ENCODE measurements at places on chromosomes 6 and 20.

DNA sequence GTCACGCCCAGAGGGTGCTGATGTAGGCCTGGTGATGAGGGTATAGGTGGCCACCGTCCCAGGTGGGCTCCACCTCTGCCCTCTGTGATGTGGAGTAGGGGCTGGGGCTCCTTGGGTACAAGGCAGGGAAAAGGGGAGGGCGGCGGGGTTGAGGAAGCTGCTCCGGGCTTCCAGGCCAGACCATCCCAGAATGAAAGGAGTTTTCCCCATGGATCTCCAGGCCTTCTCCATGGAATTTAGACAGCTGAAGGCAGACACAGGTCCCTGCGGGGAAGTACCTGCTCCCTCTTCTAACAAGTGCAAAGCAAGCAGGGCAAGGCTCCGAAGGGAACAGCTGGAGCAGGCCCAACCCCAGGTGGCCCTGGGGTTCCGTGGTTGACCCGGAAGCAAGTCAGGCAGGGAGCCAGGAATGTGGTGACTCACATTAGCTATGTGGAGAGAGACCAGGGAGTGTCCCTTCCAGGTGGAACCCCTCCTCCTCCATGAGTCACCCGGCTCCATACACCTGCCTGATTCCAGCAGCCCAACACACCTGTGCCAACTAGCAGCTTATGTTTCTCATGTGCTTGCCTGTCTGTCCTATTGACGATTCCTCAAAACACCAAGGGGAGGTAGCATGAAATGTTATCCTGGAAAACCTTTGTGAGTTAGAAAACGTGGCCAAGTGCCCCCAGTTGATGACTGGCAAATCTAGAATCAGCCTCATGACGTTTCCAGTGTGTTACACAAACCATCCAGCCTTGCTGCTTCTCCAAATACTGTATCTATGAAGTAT, 59.7 kb upstream of the SNX9 start:
- no peak for DNase-seq

GRCh38 chr6:150143516-150144293, 861 bp downstream of the PPP1R14C start:
- DNase-seq: no peak

DNA sequence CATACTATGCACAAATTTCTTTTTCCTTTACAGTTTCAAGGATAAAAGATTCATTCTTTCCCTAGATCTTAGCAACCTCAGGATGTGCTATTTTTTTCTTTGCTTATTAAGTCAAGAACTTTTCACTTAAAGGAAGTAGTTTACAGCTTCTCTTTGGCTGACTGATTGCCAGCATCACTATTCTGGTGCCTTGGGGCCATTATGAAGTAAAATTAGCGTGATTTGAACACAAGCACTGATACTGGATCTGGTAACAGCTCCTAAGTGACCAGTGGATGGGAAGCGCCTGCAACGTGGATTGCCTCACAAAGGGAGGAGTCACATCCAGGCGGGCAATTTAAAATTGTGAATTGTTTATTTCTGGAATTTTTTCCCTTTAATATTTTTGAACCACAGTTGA, 147.1 kb downstream of the ARID1B start:
- no peak for DNase-seq

- DNase-seq: no peak
Measured at GRCh38 chr20:6784210-6784631, 16.7 kb downstream of the BMP2 start.

- DNase-seq: no peak
Measured at GRCh38 chr20:48621376-48622078, 206.3 kb downstream of the PREX1 start.

DNA sequence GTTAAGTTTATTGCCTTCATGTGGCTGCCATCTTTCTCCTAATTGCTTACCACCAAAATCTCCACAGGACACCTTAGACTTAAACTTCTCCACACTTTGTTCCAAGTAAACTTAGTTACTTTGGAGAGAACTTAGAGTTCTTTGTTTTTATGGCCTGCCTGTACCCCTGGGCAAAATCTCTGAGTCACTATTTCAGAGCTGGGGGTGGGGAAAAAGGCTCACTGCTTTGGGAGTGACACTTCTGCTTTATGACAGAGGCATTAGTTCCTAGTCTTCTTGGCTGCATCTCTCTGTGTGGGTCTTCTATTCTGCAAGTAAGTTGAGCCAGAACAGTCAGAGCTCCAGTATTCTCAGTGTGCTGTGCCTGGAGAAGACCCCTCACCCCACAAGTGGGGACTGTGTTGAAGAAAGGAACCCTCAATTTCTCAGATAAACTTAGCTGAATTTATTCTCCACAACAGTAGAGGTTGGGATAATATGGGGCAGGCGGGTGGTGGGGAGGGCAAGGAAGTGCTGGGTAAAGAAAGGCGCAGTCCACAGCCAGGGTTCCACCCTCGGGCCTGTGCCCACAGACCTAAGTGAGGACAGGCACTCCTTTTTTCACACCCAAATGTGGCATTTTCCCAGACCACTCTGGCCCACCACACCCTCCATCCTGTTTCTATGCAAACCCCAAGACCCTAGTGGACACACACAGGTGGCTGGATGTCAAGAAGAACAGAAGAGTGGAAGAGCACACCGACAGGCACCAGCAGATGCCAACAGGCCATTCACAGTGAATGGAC, 636.6 kb upstream of the MAN1A1 start:
- DNase-seq: no peak

DNA sequence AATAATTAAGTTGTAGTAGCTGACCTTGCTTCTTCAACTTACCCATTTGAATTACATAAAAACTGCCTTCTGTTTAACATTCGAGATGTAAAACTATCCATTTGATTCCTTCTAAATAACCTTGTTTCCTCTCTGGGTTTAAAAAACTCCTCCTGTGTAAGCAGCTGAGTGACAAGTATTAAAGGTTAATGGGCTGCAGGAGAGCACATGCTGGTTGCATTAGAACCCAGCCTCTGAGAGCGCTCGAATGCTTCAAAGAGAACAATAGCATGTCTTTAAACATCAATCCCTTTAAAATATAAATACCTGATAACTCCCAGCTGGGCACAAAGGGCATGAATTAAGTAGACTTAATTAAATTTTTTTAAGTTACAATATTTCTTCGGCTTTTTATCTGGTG, 215.8 kb downstream of the EYA4 start:
- no peak for DNase-seq

DNA sequence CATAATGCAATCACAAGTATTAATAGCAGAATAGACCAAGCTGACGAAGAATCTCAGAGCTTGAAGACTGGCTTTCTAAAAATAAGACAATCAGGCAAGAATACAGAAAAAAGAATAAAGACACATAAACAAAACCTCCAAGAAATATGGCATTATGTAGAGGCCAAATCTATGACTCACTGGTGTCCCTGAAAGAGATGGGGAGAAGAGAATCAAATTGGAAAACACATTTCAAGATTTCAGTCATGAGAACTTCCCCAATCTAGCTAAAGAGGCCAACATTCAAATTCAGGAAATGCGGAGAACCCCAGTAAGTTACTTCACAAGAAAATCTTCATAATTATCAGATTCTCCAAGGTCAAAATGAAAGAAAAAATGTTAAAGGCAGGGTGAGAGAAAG, 69.0 kb upstream of the PDE7B start:
- no peak for DNase-seq

DNA sequence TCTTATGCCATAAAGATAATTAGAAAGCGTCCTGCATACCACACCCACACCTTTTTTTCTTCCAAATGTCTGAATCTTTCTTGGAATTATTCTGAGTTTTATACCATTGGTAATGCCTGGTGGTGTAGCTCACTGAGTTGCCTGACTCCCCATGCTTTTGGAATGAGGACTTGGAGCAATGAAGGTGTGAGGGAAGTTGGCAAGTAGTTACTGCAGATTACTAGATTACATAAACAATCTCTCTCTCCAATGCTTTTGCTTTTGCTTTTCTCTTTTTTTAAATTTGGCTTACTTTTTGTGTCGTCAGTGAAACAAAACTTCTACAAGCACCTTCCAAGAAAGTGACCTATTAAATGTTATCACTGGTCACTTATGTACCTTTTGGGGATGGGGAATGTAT, 406.1 kb upstream of the SOX4 start:
- no peak for DNase-seq

DNA sequence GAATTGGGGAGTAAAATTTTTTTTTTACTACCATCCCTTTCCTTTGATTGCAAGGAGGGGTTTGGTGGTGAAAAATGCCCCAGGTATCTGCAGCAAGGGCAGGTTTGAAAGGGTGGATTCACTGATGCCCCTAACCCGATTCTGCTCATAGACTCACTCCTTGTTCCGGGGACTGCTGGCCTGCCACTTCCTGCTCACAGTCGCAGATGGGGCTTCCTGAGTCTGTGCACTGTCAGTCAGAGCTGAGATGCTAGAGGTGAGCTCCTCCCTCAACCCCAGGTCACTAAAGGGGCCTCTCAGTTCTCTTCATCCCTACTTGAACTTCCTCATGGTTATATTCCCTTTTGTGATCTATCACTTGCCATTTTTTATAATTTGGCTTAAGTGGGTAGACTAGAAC, 357.9 kb downstream of the FARS2 start:
- peak; percentile 36 for DNase-seq

GRCh38 chr6:38638941-38639497, 710 bp downstream of the BTBD9 start:
- DNase-seq: peak; percentile 48

GRCh38 chr6:145562771-145563615, 172.3 kb downstream of the EPM2A start:
- no peak for DNase-seq

DNA sequence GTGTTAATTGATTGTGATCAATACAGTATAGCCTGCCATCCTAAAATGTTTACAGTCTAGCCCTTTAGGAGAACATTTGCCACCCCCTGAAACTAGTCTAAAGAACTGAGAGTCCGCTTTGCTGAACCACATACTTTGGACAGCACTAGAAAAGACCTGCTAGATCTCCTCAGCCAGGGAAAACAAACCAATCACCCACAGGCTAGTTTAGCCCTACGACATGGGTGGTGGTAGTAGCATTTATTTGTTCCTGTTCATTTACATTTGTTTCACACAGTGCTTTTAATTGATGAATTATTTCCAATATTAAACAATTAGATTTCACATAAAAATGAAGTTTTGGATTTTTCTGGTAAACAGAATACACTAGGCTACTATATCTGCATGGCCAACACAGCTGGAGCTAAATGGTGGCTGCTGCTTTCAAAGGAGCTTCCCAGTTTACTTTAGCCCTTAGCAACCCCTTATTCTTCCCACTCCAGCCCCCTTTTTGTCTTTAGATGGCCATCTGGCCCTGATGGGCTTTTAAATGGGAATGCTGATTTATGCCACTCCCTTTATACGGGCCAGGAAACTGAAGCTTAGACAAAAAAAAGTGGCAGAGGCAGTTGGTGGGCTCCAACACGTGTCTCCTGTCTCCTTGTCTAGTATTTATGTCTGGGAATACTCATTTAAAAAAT, 72.4 kb downstream of the ADGRG6 start:
- DNase-seq: no peak

GRCh38 chr20:50673466-50674137, 17.7 kb downstream of the RIPOR3 start:
- no peak for DNase-seq

GRCh38 chr6:110629153-110629552, 152.7 kb upstream of the SLC22A16 start:
- no peak for DNase-seq

GRCh38 chr6:107538856-107539387, 49.0 kb downstream of the SOBP start:
- DNase-seq: no peak

- no peak for DNase-seq
Measured at GRCh38 chr20:6746901-6747609, 20.4 kb upstream of the BMP2 start.

DNA sequence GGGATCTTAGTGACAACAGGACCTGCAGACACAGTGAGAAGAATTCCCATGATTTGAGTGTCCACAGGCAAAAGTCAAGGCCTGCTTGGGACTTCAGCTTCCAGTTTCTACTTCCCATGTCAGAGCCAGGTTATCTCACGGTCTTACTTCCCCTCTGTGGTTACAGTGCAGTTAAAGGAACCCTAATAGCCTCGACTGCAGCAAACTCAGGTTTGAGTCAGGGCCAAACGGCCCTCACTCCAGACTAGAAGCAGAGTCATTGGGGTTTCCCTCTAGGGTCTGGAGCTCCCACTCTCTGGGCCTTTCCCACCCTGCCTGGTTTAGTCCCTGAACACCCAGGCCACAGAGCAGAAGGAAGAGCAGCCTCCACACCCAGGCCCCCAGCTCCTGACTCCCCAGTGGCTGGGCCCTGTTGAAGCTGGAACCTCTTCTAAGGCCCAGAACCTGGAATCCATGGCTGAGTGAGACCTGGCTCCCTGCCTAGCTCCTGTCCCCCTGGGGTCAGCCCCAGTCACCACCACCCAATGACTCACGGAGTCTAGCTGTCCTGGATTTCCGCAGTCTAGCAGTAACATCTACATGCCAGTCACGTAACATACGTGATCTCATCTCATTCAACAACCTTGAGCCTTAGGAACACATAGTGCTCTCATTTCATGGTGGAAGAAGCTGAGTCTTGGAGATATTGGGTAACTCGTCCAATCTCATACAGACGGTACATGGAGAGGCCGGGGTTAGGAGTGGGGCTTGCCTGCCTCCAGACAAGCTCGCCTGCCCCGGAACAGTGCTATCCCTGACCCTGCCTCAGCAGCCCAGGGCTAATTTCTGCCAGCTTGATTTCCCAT, 9.2 kb upstream of the GHRH start:
- DNase-seq: no peak

DNA sequence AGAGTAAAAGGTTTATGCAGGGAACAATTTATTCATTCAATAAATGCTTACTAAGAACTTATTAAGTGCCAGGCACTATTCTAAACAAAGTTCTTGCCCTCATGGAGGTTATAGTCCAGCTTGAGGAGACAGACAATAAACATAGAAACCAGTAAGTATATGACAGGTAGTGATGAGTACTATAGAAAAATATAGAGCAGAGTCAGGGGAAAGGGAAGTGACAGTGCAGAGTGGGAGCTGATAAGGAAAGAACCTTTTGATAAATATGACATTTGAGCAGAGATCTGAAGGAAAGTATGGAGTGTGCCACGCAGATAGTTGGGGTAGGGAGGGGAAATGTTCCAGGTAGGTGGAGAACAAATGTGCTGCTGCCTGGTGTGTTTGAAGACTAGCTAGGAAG, 12.1 kb downstream of the ACSS2 start:
- DNase-seq: no peak

GRCh38 chr6:3307436-3307835, 48.7 kb downstream of the PSMG4 start:
- no peak for DNase-seq

- DNase-seq: no peak
Measured at GRCh38 chr6:327538-328116, 35.3 kb downstream of the DUSP22 start.

DNA sequence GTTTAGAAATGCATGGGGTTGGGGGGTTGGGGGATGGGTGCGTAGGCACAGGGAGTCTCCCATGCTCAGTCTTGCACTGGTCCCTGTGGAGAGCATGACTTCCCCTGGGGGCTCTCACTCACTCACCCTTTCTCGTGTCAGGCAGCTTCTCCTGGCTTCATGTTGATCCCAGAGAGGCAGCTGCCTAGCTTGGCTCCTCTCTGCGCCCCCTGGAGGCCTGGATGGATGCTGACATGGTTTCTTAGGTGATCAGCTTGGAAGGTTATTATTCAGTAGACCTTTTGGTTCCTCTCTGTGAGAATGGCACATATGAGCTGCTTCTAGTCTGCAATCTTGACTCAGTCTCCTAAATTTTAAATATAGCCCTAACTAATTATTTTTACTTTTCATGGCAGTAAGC, 109.3 kb upstream of the FAM83B start:
- no peak for DNase-seq
